ENCODE measurements at places on chromosomes 3 and 15.

DNA sequence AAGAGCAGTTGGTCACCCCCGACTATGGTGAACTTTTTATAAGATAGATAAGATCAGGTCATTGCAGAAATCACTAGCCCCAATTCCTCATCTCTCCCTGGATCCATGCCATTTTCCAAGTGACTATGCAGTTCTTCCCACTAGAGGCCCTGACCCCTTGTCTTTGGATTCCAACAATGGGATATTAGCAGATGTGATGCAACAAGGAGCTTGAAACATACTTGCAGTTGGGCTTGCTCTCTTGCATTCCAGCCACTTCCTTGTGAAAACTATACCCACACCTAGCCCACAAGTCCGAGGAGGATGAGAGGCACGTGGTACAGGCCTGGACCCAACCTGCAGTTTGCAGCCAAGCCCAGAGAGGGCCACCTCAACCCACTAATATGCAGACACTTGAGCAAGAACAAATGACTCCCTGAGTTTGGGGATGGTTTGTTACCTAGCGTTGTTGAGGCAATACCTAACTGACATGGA, 60.6 kb downstream of the SUCLG2 start:
- DNase-seq, result no peak

DNA sequence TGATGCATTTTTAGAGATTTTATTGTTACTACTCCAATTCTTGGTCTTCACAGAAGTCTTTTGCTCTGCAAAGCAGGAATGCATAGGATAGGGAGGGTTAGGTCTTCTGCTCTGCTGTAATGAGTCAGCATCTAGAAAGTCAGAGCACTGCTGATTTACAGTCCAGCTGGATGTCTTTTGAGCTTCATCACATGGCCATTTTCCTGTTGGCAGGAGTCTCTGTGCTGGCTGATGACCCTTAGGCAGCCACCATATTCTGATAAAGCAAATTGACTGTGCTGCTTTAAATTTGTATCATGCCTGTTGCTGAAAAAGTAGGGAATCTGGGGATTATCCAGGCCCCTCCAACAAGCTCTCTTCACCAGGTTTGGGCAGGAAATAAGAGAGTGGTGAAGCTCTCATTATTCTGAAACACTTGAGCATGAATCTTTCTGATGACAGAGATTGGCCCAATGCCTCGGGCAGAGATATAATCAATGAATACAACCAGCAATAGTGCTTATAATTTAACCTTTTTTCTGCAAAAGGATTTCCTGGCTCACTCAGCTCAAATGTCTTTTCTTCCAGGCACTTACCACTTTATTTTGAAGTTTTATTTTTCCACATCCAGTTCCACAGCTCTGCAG, 9.7 kb upstream of the CRBN start:
- DNase-seq, result no peak

- DNase-seq, result no peak
These were observed 66.1 kb downstream of the PLCL2 start for GRCh38 chr3:16950845-16951244.

DNA sequence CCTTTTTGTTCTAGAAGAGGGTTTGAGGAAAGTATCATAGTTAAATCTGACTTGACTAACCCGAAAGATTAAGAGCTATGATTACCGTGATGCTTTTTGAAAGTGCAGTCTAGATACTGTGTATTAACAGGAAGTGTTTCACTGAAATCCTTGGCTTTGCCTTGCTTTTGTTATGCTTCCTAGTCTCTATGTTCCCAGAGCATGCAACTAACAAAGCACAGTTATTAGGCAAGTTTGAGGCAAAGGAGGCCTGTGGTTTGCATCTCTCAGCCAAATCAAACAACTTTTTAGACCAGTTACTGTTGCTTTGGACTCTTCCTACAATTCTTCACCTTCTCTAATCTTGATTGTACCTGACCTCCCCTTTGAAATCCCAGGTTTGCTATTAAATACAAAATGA, 3.9 kb downstream of the LXN start:
- no peak for DNase-seq

GRCh38 chr15:27065151-27065550, 94.2 kb downstream of the GABRG3 start:
- DNase-seq, result no peak

GRCh38 chr3:106826791-106827311, 550.4 kb upstream of the CCDC54 start:
- no peak for DNase-seq

DNA sequence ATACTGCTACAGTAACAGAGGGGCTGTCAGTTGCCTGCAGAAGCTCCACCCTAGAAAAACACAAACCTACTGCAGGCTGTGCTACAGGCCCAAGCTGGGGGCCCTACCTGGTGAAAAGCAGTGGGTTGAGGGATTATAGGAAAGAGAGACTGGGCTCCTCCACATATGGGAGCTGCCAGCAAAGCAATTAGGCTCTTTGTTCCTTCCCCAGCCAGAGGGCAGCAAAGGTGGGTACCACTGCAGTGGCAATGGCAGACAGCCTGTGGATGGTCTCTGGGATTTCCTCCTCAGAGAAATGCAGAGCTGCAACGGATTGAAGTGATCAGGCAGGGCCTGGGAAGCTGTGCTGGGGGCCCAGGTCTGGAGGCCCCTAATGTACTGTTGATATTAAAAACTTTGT, 19.1 kb upstream of the DNAAF4 start:
- no peak for DNase-seq

- DNase-seq, result no peak
These were observed 25.4 kb downstream of the KY start for GRCh38 chr3:134625462-134625861.

DNA sequence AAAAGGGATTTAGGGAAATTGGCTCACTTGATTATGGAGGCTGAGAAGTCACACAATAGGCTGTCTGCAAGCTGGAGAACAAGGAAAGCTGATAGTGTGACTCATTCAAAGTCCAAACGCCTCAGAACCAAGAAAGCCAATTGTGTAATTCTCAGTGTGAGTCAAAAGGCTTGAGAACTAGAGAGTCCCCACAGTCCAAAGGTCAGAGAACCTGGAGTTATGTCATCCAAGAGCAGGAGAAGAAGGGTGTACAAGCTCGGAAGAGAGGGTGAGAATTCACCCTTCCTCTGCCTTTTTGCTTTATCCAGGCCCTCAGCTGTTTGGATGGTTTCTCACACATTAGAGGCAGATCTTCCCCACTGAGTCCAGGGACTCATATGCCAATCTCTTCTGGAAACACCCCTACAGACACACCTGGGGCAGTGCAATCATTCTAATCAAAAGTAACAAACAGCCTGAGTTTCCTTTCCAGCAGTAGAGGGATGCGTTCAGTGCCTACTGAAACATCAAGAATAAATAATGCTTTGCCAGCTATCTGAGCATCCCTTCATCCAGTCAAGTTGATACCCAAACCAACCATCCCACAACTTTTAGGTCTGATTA, 271.5 kb downstream of the SATB1 start:
- no peak for DNase-seq

DNA sequence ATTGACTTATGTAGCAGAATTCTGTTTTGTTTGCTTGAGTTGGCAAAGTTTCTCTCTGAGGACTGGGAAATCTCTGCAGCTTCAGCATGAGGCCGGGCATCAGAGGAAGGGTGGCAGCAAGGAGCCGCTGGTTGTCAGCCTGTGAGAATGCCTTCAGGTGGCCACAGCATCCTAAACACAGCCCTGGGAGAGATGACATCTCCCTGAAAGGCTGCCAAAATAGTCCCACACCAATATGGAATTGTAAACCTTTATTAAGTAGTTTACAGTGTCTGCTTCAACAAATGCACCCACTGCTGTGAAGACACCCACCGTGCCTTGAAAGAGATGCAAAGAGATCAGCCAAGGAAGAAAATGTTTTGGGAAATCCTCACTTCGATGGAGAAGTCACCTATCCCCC, 609.7 kb upstream of the ARRDC4 start:
- no peak for DNase-seq

GRCh38 chr3:81789691-81790090, 28.2 kb upstream of the GBE1 start:
- no peak for DNase-seq

- DNase-seq, result peak; percentile 43
These were observed 27.6 kb upstream of the RAB7A start for GRCh38 chr3:128698211-128699047.

DNA sequence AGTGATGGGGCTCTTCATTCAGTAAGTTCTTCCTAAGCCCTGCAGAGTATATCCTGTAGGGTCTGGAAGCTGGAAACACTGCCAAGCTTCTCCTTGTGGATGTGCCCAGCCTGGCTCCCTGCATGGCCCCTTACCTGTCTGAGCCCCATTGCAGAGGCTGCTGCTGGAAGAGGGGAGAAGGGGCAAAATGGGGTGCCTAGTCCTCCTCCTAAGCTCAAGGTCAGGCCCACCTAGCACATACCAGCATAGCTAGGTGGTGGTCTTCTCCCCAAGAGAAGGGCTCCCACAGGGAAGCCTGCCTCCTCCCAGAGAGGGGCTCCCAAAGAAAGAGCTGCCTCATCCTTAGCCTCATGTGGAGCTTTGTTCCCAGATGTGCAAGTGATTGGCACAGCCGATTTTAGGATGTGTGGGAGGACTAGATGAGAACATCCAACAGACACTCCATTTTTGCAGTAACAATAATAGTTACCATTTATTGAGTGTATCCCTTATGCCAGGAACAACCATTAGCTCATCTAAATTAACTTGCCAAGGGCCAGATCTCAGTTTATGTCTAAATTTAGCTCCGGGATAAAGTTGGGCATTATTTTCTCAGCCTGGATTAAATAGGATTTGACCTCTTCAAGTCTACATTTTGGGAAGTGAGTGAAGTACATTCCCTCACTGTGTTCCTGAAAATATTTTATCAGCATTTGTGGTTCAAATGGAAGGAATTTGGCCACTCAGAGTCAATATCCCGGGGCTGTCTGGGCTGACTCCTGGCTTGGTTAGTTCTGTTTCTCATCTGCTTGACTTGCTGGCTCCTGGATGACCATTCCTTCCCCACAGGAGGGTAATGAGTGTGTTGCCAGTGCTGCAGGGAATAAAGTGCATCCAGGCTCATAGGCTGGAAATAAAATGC, 291.1 kb upstream of the ROPN1 start:
- no peak for DNase-seq

GRCh38 chr15:29914511-29914926, 92.3 kb upstream of the TJP1 start:
- no peak for DNase-seq

All from GM20000 (cell line).